ENCODE measurements at places on chromosomes 13 and 19.

DNA sequence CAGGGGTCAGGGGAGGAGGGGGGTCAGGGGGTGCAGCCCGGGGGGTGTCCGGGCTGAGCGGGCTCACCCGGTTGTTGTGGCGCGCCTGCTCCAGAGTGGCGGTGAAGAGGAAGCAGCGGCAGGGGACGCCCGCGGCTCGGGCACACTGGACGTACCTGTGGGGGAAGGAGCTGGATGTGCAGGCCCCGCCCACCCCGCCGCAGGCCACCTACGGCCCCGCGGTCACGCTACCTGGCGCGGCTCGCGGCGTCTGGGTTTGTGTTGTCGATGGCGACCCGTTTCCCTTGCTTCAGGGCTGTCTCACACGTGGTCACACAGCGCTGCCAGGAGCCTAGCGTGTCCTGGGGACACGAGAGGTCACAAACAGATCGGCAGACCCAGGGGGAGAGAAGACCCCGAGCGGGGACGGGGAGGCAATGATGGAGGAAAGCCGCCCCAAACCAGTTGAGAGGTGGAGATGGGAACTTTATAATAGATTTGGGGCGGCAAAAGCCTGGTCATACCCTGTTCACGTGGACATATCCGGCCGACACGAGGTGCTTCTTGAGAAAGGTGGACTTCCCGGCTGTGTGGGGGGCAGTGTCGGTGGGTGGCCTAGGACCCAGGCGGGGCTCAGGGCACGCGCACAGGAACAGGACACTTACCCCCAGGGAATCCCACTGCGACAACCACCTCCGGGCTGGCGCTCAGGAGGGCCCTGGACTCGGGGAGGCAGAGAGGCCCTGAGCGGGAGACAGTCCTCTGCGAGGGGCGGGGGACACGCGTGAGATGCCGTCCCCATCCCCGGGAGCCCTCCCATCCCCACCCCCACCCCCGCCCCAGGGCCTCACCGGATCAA lies 5.6 kb downstream of the PNKP start:
- DNase-seq: no peak

DNA sequence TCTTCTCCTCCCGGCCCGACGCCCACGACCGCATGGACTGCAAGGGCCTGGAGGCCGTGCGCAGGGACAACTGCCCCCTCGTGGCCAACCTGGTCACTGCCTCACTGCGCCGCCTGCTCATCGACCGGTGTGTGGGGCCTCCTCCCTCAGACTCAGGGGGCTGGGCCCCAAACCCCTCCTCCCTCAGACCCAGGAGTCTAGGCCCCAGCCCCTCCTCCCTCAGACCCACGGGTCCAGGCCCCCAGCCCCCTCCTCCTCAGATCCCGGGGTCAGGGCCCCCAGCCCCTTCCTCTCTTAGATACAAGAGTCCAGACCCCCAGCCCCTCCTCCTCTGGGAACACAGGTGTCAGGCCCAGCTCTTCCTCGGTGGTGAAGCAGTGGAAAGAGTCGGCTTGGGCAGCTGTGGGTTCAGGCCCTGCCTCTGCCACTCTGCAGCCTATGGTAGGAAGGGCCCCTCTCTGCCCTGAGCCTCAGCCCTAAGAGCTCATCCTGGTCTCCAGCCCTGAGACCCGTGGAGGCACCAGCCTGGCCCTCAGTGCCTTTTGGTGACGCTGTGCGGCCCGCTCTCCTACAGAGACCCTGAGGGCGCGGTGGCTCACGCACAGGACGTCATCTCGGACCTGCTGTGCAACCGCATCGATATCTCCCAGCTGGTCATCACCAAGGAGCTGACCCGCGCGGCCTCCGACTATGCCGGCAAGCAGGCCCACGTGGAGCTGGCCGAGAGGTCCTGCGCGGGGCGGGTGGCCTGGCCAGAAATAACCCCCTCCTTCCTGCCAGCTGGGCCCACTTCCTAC lies 3.7 kb upstream of the SPIB start:
- DNase-seq: peak; percentile 3

- DNase-seq: no peak
Measured at GRCh38 chr19:362154-362553, 17.6 kb upstream of the MIER2 start.

- DNase-seq: no peak
Measured at GRCh38 chr19:8335343-8336071, 7.6 kb downstream of the KANK3 start.

DNA sequence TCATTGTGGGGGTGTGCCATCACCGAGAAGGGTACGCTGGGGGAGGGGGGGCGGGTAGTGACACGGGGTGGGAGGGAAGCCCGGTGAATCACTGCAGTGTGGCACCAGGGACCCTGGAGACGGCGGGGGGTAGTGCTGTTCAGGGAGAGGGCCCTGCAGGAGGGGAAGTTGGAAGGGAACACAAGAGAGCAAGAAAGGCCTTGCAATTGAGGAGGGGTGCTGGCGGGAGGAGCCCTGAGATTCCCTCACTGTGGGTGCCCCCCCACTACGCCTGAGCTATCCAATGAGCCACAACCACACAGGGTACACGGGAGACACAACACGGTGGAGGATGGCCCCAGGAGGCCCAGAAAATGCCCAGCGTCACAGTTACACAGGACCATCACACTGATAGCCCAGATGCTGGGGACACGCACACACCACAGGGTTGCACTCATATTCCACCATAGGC lies 516 bp upstream of the ATP1A3 start:
- DNase-seq: peak; percentile 62

DNA sequence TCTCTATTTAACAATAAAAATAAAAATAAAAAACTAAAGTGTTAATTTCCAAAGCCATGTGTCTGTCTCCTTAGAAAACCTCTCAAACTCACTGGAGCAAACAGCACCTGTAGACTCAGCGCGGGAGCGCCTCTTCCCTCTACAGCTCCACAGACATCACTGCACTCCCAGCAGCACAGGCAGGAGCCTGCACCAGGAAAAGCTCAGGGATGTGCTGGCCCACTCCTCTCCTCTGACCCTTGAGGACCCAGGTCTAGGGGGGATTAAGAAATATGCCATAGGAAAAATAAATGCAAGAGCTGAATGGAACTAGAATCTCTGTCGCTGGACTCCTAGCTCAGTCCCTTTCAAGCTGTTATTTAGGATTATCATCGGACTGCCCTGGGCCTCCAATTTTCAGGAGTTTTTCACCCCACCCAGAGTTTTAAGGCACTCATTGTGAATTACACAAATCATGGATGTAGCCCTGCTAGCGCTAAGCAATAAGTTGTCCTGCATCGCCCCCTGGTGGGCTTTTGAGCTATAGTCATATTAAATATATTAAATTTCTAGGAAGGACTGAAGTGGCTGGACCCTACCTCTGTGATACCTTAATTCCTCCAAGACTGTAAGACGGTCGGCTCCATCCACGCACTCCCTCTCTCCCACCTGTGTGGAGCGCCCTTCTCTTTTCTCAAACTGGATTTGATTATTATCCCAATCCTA lies 333.9 kb downstream of the UQCRFS1 start:
- peak; percentile 44 for DNase-seq

GRCh38 chr19:37506387-37507166 lies at the start of gene ZNF793:
Gene ZNF793, plus strand, starts transcription at chr19:37506939. Its CDS starts 16,501 bp downstream, at chr19:37523440.
- peak; percentile 61 for DNase-seq

DNA sequence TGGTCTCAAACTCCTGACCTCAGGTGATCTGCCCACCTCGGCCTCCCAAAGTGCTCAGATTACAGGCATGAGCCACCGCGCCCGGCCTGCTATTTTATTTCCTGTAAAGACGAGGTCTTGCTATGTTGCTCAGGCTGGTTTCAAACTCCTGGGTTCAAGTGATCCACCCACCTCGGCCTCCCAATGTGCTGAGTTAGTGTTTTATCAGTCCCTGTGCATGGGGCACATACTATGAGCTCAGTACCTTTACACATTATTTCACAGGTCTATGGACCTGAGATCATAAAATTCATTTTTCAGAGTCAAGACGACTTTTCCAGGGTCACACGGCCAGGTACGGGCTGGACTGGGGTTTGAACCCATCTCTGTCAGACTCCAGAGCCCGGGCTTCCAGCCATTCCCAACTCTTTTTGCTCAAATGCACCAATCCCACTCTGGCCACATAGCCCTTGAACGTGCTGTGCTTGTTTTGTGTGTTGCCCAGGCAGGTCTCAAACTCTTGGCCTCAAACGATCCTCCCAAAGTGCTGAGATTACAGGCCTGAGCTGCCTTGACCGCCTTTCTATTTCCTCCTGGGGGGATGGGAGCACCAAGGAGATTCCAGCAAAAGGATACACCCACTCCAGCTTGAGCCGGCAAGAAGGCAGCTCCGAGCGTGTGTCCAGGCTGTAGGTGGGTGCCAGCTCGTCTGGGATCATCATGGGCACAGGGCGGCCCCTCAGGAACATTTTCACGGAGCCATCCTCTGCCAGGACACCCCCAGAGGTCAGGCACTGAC lies 1.1 kb downstream of the EML2 start:
- DNase-seq: no peak

GRCh38 chr13:80451641-80452040 lies 110.7 kb upstream of the SPRY2 start:
- DNase-seq: no peak

- DNase-seq: peak; percentile 59
Measured at GRCh38 chr13:48001114-48001881, at the start of gene SUCLA2. Gene SUCLA2, minus strand, starts transcription at chr13:48001273. Its CDS starts 4 bp downstream, at chr13:48001269.

- DNase-seq: no peak
Measured at GRCh38 chr19:19628501-19629134, 598 bp upstream of the LPAR2 start.
